ENCODE measurements at places on chromosomes 6 and 20.

- no peak for DNase-seq
Measured at GRCh38 chr6:16475494-16475781, 237.1 kb downstream of the GMPR start.

- no peak for DNase-seq
Measured at GRCh38 chr6:147497472-147497871, 11.0 kb upstream of the SAMD5 start.

DNA sequence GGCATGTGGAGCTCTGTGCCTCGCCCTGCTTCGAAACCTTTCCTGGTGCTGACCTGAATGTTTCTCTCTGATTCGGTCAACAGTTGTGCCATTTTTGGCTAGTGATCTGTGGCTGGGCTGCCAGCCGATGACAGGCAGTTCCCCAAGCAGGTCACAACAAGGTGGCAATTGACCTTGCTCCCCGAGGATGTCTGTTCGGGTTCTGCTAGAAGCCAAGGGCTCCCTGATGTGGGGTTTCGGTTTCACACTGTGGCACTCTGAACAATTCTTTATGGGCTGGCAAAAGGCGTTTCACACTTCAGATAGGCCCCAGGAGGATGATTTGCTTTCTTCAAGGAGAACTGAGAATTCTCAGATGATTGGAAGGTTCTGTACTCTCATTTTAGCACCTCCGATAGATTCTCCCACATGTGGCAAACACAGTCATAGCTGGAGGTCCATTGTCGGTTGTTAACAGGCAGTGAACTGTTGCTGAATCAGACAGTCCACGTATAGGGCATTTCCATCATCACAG is 135.6 kb downstream of the SLC24A3 start:
- DNase-seq: no peak

DNA sequence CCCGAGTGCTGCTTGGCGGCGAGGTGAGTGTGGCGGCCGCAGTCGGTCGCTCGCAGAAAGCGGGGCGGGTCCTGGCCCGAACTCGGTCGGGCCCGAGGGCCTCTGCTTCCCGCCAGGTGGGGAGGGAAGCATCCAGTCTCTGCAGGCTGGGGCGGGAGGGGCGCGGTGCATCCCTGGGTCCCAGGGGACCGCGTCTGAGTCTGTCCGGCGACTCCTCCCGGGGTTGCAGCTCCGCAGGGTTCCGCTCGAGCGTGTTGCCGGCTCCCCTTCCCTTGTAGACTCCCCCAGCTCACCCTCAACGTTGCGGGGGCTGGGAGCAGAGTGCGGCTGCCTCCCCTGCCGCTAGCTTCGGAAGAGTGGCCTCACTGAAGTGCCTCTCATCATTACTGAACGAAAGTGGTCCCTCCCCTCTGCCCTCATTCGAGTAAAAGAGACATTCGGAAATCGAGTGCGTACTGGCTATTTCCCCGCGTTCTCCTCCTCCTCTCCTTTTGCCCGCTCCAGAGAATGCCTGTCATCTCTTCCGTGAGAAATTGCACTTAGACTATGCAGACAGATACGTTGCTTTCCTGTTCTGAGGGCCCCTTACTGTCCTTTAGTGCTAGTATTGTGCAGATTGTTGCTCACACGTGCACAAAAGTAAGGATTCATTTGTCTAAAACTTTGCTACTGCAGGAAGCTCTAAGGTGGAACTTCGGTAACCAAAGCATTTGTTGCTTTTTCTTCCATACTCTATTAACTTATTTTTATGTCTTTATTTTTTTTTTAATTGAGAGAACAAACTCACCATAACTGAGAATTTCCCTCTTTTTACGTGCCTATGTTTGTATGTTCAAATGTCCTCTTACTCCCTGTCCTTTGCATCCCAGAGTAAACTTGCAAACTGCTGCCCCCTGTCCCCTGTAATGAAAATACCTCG is 751 bp downstream of the MAP3K4 start:
- peak; percentile 58 for DNase-seq

DNA sequence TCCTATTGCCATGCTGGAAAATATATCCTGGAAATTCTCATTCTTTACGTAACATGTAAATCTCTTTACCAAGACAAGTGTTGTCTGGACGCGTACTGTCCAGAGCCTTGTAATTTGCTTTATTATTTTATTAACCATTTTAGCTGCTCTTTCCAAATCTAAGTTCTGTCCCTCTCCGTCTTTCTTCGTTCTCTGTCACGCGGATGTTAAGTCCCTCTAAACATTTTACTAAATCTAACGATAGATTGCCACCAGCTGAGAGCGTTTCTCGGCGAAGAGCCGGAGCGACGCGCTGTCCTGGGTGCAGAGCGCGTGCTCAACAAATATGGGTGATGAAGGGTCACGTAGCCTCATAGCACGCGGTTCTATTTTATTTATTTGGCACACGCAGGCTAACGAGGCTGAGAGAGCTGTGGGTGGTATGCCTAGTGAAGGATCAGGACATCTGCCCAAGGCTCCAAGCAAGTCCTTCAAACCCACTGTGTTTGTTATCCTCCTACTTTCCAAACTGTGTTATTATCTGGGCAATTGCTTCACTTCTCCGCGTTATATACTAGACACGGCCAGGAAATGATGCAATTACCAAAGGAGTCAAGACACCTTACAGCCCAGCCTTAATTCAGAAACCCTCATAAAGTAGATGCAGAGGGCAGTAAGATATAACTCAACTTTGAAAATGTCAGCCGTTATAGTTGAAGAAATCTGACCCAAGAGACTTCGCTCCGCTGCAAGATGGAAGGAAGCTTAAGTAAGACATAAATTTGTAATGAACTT is 10.0 kb upstream of the NCOA7 start:
- peak; percentile 66 for DNase-seq

GRCh38 chr20:4959592-4959991 is 41.7 kb downstream of the SLC23A2 start:
- DNase-seq: no peak

GRCh38 chr20:2401527-2401926 is 20.8 kb downstream of the TGM6 start:
- no peak for DNase-seq

- DNase-seq: no peak
Measured at GRCh38 chr6:132715881-132716637, 2.2 kb upstream of the VNN1 start.

DNA sequence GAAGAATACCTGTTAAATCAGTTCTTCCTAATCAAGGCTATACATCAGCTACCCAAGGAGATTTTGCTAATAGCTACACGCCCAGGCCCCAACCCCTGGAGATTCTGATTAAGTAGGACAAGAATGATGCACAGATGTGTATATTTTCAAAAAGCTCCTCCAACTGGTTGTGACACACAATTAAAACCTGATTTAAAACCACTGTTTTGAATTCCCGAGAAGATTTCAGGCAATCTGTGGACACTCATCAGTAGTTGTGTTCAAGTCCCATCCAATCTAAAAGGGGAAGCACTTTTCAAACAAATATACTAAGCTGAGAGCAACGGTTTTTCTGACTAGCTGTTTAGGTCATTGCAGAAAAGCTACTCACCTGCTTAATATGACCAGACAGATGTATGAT is 118.9 kb upstream of the NHSL1 start:
- no peak for DNase-seq

GRCh38 chr6:101595276-101595675 is 201.8 kb downstream of the GRIK2 start:
- no peak for DNase-seq

GRCh38 chr6:164477101-164477500 is 832.3 kb downstream of the C6orf118 start:
- DNase-seq: no peak

- no peak for DNase-seq
Measured at GRCh38 chr6:4522453-4522852, 253.8 kb upstream of the CDYL start.

DNA sequence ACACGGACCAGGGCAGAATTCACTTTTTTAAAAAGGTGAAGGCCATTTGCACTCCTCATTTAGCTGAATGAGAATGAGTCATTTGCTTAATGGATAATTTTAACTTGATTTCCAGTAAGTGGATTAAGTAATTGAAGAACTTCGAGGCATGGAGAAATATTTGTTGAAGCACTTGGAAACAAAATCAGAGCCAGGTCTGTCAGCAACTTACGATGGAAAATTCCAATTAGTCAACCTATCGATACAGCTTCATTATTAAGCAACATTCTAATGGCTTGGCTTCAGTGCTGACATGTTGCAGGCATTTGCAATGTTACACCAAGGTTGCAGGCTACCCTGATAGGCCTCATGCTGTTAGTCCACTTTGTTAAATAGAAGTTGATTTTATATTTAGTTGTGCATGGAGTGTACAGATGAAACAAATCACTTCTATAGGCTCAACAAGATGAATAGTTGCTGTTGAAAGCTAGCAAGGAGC is 423.5 kb upstream of the SLC35B3 start:
- no peak for DNase-seq

DNA sequence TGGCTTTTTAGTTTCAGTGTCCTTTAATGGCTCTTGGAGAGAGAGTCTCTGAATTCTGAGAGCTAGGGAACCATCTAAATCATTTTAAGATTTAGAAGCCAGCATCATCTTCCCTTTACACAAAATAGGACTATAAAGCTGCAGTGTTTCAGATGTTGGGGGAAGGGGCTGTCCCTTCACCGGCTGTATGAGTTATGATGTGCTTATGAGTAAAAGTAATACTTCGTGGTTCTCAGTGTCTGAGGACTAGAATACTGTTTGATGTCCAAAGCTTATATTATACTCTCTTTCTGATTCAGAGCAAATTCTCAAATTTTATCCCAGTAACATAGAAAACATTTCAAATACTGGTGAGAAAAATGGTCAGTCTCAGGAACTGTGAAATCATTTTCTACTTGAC is 63.5 kb upstream of the FAM8A1 start:
- no peak for DNase-seq

DNA sequence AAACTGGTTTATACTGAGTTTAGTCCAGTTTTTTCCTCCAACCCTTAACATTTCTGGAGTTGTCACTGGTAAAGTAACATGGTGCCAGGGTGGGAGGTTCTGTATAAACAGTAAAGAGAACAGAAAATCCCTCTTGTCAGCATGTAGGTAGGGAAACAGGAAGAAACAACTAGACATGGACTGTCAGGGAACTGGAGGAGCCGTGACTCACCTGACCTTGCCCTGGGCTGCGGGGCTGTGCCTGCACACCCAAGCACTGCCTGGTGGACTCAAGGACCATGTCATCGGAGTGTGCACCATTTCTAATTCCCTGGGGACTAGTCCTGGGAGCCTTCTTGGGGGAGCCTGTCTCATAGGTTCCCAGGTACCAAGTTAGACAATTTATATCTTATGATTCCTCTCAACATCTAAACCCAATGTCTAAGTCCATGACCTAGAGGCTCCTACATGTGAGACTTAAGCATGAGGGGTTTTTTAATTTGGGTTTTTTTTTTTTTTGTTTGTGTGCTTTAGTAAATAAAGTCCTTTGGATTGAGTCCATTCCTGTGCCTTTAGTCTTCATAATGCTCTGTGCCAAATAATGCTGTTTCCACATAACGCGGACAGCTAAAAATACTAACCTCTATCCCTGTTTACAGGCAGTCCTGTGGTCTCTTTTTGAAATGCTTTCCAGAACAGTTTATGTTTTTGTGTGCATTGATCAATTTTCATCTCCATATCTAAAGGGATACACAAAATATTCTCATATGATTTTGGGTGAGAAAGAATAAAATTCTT is 136.9 kb upstream of the SUPT3H start:
- no peak for DNase-seq

DNA sequence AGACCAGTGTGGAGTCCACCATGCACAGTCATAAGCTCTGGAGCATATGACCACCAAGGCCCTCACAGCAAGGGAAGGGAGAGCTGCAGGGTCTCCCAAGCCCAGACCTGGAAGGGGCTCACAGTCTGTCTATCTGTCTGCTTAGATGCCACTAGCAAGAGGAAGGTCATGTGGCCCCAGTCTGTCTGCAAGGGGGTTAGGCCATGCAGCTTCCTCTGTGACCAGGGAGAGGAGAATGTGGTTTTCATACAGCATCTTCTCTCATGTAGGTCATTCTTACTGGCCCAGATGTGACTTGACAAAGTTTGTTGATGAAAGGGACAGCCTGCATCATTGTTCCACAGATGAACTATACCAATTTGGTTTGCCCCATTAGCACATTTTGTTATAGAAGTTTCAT is 260.8 kb downstream of the FARS2 start:
- no peak for DNase-seq

DNA sequence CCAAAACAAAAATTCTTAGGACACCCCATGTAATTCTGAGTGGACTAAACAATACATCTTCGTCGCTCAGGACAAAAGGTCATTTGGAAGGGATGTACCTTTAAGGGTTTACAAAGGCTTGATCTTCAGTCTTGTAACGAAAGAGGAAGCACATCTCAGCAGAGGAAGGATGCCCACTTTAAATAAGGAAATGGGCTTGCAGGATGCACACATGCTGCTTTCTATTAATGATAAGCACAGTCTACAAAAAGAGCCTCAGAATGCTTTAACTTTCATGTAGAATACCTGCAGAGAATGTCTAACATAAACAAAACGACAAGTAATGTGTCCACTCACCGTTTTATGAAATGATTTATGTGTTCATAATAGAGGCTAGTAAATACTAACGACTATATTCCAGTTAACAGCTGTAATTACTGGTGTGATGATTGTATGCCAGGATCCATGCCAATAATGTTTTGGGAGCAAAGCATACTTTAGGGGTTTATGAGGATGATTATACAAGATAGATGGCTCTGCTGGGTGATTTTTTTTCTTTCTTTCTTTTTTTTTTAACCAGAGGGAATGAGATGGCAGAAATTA is 216.9 kb downstream of the GMDS start:
- DNase-seq: no peak

GRCh38 chr20:62413025-62413570 is 6.0 kb upstream of the CABLES2 start:
- no peak for DNase-seq

- no peak for DNase-seq
Measured at GRCh38 chr6:6057442-6058053, 50.8 kb upstream of the NRN1 start.

DNA sequence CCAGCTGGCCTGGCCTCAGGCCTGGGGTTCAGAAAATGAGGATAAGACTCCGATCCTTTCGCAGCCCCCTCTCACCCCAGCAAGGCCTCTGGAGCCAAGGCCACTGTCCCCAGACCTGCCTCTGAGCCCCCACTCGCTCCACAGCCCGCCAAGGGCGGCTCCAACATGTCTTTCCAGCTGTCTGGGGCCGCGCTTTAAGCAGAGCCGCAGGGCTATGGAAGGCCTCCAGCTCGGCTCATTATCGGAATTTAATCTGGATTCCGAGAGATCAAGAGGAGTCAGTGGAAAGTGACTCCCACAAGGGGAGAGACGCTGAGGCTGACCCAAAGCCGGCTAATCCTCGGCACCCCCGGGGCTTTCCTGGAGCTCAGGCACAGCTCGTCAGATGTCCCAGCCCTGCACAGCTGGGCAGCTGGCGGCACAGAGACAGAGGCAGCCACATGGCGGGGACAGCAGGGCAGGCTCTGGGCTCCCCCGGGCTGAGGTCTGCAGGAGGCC is 41.8 kb downstream of the BMP7 start:
- DNase-seq: no peak

- DNase-seq: no peak
Measured at GRCh38 chr20:20396794-20397193, 28.9 kb downstream of the INSM1 start.

GRCh38 chr6:39806278-39806677 is 14.1 kb downstream of the DAAM2 start:
- DNase-seq: no peak

Data from DMS79 (cell line).